Activated naive CD4-positive, alpha-beta T cell treated with anti-CD3 and anti-CD28 coated beads for 36 hours (primary cell): ENCODE measurements at places on chromosomes 1 and 21.

DNA sequence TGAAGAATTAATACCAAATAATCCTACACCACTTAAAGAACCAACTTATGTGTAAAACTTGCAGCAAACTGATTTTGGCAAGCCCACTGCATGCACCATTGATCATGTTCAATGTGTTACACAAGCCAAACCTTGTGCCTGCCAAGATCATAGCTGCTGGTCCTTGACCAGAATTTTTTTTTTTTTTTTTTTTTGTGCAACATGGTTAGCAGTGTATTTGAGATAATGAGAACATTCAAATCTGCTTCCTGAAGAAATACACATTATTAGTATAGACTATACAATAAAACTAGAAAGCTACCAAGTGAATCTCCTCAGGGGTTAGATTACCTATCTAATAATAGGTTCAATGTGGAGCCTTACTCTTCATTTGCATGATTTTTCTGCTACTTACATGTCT, 421.0 kb downstream of the MRPL39 start:
- no peak for DNase-seq

GRCh38 chr1:114150016-114150415, 3.7 kb downstream of the SYT6 start:
- DNase-seq: no peak

- DNase-seq: no peak
These were observed 139.0 kb upstream of the TMEM51 start for GRCh38 chr1:15014516-15014915.

DNA sequence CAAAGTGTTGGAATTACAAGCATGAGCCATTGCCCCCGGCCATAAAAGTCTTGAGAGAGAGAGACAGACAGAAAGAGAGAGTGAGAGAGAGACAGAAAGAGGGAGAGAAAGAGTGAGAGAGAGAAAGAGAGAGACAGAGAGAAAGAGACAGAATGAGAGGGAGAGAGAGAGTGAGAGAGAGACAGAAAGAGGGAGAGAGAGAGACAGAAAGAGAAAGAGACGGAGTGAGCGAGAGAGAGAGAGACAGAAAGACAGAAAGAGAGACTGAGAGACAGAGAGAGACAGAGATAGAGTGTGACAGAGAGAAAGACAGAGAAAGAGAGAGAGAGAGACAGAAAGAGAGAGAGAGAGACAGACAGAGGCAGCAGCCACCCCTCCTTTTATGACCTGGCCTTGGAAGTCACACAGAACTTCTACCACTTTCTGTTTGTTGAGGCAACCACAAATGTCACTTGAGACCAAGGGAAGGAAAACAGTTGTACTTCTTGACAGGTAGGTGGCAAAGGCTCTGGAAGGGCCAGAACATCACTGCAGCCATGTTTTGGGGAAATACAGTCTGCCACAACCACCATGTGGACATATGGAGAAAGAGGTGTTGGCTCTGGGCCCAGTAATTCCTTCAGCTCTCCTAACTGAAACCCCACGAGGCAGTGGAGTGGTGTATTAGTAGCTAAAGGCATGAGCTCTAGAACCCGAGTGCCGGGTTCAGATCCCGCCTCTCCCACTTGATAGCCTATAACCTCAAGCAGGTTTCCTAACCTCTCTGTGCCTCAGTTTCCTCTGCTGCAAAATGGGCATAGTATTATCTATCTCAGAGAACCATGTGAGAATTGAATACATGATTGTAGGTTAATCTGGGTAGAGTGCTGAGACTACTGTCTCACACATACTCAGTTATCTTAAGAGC, 50.6 kb downstream of the TNFRSF8 start:
- no peak for DNase-seq

GRCh38 chr1:22350924-22351767, 100.5 kb upstream of the ZBTB40 start:
- DNase-seq: no peak

GRCh38 chr1:244021427-244021826, 29.7 kb upstream of the ZBTB18 start:
- no peak for DNase-seq

GRCh38 chr1:42267904-42268303, 67.1 kb downstream of the FOXJ3 start:
- no peak for DNase-seq

- no peak for DNase-seq
These were observed 51.0 kb upstream of the IKBKE start for GRCh38 chr1:206419250-206419649.

GRCh38 chr1:209873067-209873799, 45.5 kb downstream of the UTP25 start:
- DNase-seq: no peak

- no peak for DNase-seq
These were observed 160.9 kb downstream of the GPATCH2 start for GRCh38 chr1:217469983-217470382.

GRCh38 chr1:178534137-178534868, 21.4 kb downstream of the TEX35 start:
- DNase-seq: no peak

- DNase-seq: no peak
These were observed 50.4 kb downstream of the RAP1GAP start for GRCh38 chr1:21618561-21619374.
